ENCODE measurements at places on chromosomes 12 and 14. TPM values are rescaled to one million over a fixed set of nuclear protein-coding genes. Genes with fewer than 3 reads are reported as not detected.

- no peak overlapping the region for H3K27ac ChIP-seq
- H3K27me3 ChIP-seq, result peaks cover 4% of the 10 kb centered on the region
- no peaks in the 10 kb centered on the region for H3K36me3 ChIP-seq
- no peaks in the 10 kb centered on the region for H3K4me1 ChIP-seq
- H3K4me3 ChIP-seq, result no peak overlapping the region
- no peak for DNase-seq
Observed at GRCh38 chr14:103149351-103150237, 26.3 kb downstream of the TNFAIP2 start.

- peaks cover 3% of the 10 kb centered on the region for H3K36me3 ChIP-seq
- peak overlapping the region; percentile 82 for H3K27ac ChIP-seq
- H3K4me3 ChIP-seq, result peak overlapping the region; percentile 77
- no peak for DNase-seq
Observed at GRCh38 chr12:133129368-133130037, 571 bp downstream of the ZNF891 start.

GRCh38 chr12:67871231-67871630 lies 118.0 kb upstream of the IFNG-AS1 start:
- H3K4me3 ChIP-seq, result no peak overlapping the region
- H3K27ac ChIP-seq, result no peak overlapping the region
- DNase-seq, result no peak

DNA sequence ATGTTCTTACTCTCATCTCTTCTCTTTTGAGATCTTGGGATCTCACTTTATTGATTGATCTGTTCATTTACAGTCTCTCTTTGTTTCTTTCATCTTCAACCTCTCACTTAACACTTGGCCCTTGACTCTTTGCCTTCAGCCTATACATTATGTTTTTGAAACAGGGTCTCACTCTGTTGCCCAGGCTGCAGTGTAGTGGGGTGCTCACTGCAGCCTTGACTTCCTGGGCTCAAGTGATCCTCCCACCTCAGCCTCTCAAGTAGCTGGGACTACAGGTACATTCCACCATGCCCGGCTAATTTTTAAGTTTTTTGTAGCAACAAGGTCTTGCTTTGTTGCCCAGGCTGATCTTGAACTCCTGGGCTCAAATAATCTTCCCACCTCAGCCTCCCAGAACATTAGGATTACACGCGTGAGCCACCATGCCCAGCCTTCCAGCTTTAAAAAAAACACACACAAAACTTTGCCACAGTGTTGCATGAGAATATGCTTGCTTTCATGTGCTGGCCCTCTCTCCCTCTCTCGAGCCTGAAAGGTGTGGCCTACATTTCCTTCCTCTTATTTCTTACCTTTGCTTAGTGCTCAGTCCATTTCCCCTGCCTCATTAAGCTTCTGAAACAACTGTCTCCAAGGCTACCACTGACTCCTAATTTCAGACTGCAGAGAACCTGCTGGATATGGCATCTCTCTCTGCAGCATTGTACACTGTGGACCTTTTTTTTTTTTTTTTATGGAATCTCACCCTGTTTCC lies 9.9 kb downstream of the DIP2B start:
- H3K4me3 ChIP-seq, result no peak overlapping the region
- no peak overlapping the region for H3K27ac ChIP-seq
- H3K36me3 ChIP-seq, result peaks cover 5% of the 10 kb centered on the region
- no peak for DNase-seq

TAS2R10 gene
- polyA plus RNA-seq, result not detected

HRK gene
- polyA plus RNA-seq, result 0.03 TPM

CLEC6A gene
- polyA plus RNA-seq, result not detected

SLCO1A2 gene
- not detected for polyA plus RNA-seq

Data from keratinocyte (primary cell).